ENCODE measurements at places on chromosomes 12 and 14. TPM values are rescaled to one million over a fixed set of nuclear protein-coding genes. Genes with fewer than 3 reads are reported as not detected.

DNA sequence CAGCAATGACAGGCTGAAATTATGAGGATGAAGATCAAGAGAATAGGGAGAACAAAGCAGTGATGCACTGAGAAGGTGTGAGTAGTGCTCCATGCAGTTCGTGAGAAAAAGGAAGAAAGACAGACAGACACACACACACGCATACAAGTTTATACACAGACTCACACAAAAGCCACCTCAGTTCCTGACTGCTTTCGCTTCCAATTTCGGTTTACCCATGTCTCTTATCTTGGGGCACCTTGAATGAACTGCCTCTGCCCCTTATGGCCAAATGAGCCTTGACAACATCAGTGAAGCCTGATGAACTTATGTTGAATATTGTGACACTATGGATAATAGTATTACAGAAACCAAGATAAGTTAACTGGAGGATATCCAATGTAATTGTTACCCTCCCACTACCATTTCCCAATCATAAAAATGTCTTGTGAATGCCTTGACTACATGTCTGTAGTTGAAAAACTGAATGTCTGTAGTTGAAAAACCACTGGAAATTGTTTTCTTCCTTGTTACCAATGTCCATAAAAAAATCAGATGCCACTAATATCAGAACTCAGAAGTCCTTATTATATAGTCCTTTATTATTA is 380.4 kb upstream of the DDHD1 start:
- DNase-seq, result no peak

DNA sequence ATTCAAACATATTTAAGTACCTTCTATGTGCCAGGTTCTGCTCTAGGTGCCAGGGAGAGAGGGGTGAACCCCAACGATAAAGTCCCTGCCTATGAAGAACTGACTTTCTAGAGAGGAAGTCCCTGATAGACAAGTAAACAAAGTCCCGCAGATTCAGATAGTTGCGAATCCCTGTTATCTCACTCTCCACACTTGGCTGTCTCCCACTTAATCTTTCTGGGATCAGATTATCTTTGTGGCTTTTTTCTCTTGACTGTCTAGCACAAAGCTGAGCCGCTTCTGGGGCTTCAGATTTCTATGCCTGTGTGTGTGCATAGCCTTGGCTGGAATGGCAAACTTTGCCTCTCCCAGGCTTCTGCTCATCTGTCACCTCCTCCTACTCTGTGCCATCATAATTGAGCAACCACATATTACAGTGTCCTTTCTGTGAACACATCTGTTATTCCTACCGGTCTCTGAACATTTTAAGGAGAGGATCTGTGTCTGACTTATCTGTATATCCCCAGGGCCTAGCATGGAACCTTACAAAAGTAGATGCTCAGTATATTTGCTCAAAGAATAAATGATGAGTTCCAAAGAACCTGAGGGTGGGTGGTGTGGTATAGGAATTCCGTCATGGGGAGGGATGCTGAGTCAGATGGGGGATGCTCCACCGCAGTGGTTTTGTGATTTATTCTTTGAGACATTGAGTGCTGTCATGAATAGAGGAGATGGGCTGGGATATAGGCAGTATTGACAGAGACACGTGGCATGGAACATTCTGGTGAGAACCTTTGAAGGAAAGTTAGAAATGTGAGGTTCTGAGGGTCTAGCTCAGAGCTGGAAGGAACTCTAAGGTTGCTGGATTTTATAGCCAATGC is 28.5 kb downstream of the RGS6 start:
- DNase-seq, result no peak

DNA sequence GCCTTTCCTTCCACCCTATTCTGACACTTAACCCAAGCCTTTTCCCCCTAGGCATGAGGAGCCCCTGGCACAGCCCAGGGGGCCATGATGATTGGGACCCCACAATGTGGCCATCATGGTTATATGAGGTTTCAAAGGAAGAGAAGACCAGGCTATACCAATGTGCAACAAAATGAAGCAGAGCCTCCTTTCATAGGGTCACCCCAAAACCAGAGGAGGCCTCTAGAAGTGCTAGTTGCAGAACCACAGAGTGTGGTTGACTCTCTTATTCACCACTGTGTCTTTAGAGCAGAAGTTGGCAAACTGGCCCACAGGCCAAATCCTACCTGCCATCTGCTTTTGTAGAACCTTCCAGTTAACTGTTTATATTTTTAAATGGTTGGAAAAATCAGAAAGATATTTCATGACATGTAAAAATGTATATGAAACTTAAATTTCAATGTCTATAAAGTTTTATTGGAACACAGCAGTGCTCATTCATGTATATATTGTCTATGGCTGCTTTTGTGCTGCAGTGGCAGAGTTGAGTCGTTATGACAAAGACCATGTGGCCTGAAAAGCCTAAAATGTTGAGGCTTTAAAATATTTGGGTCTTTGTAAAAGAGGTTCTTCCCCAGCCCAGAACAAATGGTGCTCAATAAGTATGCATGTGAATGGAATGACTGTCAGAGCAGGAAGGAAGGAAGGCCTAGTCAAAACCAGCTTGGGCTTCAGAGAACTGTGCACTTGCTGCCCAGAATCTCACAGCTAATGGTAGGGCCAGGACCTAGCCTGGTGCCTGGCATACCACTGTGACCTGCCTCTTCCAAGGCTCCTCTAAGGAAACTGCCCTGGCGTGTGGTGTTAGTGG is 49.2 kb downstream of the SUSD6 start:
- DNase-seq, result no peak

DNA sequence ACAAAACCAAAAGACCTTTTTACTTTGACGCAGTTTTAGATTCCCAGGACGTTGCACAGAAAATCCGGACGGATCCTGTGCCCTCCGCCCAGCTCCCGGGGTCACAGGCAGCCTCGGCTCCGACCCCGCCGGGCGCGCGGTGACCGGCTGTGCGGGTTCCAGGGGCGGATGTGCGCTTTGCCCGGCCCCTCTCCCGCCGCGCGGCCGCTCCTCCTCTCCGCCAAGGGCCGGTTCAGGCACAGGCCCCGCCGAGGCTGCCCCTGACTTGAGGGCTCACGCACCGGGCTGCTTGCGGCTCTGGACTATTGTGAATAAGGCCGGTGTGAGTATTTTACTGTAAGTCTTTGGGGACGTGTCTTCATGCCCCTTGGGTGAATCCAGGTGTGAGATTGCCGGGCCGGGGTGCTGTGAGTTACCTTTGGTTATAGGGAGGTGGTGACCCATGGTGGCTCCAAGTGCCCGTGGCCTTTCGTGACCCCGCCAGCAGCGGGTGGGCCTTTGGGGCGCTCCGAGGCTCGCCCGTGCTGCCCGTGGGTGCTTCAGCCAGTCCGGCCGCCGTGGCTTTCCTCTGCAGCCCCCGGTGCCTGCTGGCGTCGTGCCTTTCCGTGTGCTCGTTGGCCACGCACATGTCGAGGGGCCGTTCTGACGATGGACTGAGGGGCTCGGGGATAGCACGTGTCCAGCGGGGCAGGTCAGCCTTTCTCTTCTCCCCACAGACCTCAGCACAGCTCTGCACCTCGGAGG is 45.9 kb downstream of the NOC4L start:
- no peak for DNase-seq

GRCh38 chr12:48390026-48390425 is 39.3 kb upstream of the ZNF641 start:
- no peak for DNase-seq

DNA sequence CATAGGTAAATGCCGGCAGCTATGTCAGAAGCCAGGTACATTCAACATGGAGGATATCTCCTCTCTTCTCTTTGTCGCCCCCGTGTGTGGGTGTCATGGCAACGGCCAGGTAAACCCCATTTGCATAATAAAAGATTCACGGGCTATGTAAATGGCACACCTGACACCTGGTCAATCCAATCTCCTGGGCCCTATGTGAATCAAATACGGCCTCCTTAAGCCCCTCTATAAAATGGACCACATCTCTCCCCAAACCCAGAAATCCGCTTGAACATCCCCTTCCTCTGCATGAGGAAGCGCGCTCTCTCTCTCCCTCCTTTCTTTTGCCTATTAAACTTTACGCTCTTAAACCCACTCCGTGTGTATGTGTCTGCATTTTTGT is 363.7 kb downstream of the SOX5 start:
- DNase-seq, result no peak

DNA sequence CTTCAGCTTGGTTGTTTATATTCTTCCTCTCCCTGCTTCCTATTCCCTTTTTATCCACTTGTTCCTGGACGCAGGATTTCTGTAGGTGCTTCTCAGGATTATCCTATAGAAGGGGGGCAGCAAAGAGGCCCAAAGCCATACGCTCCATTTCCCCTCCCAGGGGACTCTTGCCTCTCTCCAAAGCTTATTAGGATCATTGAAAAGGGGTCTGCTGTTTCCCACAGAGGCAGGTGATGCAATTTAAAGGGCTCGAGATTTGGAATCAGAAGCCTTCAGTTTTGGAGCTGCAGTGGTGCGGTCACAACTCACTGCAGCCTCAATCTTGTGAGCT is 31.5 kb upstream of the SYNDIG1L start:
- DNase-seq, result no peak

GRCh38 chr14:57244106-57244505 is 24.6 kb downstream of the EXOC5 start:
- DNase-seq, result no peak

OVCH1 gene
- 0.41 TPM for total RNA-seq

ABCC9 gene
- total RNA-seq, result 13.0 TPM

LRTM2 gene
- 1.6 TPM for total RNA-seq

LTB4R2 gene
- total RNA-seq, result 1.6 TPM

TMCC3 gene
- 9.0 TPM for total RNA-seq

Data from frontal cortex (tissue), 4 donors.